ENCODE measurements at places on chromosomes 5 and 9.

- DNase-seq = no peak
Measured at GRCh38 chr9:33718987-33719386, 76.4 kb upstream of the PRSS3 start.

DNA sequence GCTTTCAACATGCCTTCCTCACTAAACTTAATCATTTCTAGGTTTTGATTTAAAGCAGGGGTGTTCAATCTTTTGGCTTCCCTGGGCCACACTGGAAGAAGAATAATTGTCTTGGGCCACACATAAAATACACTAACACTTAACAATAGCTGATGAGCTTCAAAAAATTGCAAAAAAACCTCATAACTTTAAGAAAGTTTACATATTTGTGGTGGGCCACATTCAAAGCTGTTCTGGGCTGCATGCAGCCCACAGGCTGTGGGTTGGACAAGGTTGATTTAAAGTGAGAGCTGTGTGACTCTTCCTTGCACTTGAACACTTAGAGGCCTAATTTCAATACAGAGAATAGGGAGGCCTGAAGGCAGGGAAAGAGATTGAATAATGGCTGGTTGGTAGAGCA is 598.3 kb downstream of the EFNA5 start:
- no peak for DNase-seq

GRCh38 chr5:141877356-141878185 is 639 bp downstream of the PCDH1 start:
- peak; percentile 81 for DNase-seq

GRCh38 chr9:14309403-14309802 is 4.5 kb downstream of the NFIB start:
- no peak for DNase-seq

- DNase-seq = no peak
Measured at GRCh38 chr9:115267790-115268189, 149.8 kb upstream of the TNC start.

DNA sequence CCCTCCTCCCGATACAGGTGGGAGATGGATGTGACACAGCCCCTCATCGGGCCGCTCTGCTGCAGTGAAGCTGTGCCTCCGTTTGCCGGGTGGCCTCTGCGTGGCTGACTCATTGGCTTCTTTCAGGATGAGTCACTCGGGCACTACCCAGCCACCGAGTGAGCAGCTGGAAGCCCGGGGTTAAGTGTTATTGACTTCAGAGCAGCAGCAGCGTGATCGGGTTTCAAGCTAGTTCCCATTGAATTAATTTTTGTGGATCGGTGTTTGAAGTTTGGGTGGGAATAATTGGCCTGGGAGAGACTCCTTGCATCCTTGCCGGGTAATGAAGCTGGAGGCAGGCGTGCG is 266.4 kb upstream of the IRX4 start:
- DNase-seq = no peak

DNA sequence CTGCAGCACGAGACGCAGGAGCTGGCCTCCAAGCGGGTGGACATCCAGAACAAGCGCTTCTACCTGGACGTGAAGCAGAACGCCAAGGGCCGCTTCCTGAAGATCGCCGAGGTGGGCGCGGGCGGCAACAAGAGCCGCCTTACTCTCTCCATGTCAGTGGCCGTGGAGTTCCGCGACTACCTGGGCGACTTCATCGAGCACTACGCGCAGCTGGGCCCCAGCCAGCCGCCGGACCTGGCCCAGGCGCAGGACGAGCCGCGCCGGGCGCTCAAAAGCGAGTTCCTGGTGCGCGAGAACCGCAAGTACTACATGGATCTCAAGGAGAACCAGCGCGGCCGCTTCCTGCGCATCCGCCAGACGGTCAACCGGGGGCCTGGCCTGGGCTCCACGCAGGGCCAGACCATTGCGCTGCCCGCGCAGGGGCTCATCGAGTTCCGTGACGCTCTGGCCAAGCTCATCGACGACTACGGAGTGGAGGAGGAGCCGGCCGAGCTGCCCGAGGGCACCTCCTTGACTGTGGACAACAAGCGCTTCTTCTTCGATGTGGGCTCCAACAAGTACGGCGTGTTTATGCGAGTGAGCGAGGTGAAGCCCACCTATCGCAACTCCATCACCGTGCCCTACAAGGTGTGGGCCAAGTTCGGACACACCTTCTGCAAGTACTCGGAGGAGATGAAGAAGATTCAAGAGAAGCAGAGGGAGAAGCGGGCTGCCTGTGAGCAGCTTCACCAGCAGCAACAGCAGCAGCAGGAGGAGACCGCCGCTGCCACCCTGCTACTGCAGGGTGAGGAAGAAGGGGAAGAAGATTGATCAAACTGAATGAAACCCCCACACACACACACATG is 654 bp downstream of the PURA start:
- peak; percentile 89 for DNase-seq

All from retina (tissue), 1 donor.